ENCODE measurements at places on chromosomes 2 and 18.

GRCh38 chr2:236799391-236800026 is 229.9 kb downstream of the ACKR3 start:
- DNase-seq = no peak

DNA sequence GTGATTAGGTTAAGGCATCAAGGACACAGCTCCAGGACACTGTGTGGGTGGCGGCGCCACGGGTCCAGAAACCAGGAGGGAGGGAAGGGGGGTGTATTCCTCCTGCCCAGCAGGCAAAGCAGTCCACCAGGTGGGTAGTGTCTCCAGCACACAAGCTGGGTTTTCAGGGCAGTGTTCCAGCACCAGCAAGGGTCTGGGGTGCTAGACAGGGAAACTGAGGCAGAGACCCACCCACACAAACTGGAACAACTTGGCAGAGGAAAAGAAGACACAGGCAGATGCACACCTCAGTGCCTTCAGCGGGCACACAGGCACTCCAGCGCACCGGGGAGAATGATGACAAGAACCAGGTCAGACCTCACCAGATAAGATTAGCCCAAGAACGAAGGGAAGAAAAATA is 28.4 kb upstream of the GNAL start:
- no peak for DNase-seq

DNA sequence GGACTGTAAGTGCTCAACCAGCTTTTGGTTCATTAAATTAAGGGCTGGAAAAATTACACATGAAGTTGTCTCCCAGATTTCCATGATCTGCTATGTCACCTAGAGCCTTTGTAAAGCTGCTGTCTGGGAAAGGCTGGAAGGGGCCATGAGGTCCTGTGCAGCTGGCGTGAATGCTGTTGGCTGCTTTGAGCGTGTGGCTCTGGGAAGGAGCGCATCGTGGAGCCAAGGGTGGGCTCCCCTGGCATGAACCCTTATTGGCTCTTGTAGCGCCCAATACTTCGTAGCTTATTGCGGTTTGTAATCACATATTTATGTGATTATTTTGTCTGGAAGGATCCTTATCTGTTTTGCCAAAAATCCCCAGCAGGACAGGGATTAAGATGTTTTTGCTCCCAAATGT is 70.5 kb upstream of the LMAN1 start:
- no peak for DNase-seq

GRCh38 chr18:25813110-25813509 is 277.3 kb downstream of the SS18 start:
- DNase-seq = no peak

- DNase-seq = no peak
These were observed 192.8 kb downstream of the AGPS start for GRCh38 chr2:177585234-177585863.

GRCh38 chr2:229335877-229336346 is 64.8 kb upstream of the PID1 start:
- no peak for DNase-seq

- no peak for DNase-seq
These were observed 40.5 kb downstream of the REEP1 start for GRCh38 chr2:86296947-86297346.

DNA sequence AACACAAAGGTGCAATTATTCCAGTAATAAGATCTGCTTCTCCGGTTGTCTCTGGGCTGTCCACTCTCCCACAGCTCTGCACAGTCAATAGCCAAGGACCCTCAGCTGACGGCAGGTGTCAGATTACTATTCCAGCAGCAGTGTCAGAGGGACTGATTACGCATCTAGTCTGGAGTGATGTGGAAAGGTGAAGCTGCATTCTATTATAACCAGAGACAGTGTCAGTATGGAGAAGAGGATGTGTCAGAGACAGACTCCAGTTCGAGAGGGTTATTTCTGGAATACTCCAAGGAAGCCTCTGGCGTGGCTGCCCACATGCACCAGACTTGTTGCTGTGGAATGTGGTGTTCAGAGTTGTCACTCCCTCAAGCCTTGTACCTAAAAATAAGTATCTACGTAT is 163.6 kb upstream of the TMEM200C start:
- no peak for DNase-seq

DNA sequence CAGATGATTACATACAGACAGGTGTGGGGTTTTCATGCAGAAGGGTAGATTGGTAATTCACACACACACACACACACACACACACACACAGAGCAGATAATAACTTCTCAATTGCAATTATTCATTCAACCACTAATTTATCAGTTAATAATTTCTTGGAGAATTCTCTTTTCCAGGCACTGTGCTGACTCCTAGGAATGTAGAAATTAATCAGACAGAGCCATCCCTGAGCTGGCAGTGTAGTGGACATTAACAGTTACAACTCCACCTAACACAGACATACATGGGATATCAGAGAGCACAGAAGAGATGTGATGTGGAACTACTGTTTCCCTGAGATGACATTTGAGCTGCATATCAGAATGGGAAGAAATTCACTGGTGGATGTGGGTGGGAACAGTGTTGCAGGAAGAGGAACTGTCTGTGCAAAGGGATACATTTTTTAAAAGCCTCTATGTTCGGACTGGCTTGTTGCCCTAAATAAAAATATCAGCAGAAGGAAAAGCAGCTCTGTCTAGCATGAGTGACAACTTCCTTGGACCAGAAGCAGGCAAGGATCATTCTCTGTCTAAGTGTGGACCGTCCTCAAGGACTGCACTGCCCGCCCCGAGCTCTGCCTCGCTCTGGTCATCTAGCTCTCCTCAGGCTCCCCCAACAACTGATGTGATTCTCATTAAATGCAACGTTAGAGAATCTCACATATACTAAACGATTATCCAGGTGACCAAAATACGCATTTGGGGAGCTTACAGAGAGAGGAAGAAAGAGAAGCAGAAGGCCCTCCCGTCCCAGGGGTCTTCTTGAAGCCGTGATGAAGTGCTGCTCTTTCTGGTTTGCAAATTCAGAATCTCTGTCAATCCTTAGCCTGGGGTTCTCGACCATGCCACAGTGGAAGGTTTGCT is 173.4 kb upstream of the TRIB2 start:
- no peak for DNase-seq

GRCh38 chr2:106963156-106963555 is 77.2 kb upstream of the ST6GAL2 start:
- no peak for DNase-seq

DNA sequence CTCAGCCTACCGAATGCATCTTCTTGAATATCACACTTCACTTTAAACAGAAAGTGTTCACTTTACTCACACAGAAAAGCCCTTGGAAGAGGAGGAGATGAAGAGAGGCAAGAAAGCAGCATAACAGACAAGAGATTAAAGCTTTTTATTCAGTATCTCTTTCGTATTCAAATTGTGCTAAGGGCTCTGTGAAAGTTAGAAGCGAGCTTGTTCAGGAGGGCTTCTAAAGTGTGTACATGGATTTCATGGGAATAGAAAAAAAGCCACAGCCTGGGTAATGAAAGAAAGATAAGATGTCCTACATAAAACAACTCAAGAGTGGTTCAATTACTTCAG is 531.9 kb downstream of the TMEM182 start:
- DNase-seq = no peak

DNA sequence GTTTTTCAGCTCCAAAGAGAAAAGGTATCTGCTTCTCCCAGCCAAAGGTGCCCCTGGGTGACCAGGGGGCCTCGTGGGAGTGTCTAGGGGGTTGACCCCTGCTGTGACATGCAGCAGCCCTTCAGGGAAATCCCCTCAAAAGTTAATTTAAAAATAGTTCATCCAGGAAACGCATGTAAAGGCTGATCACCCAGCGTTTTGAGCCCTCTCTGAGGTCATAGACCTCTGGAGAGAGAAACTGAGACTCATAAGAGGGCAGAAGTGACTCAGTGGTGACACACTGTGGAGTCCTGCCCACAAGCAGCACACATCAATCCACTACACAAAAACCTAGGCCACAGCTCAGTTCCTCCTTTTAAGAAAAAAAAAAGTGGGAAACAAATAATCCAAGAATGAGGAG is 11.9 kb downstream of the GAL3ST2 start:
- no peak for DNase-seq

GRCh38 chr2:63058144-63058920 is 7.7 kb downstream of the OTX1 start:
- no peak for DNase-seq

GRCh38 chr2:135947483-135947882 is 37.9 kb downstream of the DARS1 start:
- no peak for DNase-seq

GRCh38 chr2:237996021-237996593 is 29.3 kb downstream of the UBE2F start:
- DNase-seq = no peak

- DNase-seq = no peak
These were observed 110.6 kb downstream of the ATL2 start for GRCh38 chr2:38266382-38267061.

GRCh38 chr2:125471963-125472362 is 1184.0 kb upstream of the GYPC start:
- no peak for DNase-seq

DNA sequence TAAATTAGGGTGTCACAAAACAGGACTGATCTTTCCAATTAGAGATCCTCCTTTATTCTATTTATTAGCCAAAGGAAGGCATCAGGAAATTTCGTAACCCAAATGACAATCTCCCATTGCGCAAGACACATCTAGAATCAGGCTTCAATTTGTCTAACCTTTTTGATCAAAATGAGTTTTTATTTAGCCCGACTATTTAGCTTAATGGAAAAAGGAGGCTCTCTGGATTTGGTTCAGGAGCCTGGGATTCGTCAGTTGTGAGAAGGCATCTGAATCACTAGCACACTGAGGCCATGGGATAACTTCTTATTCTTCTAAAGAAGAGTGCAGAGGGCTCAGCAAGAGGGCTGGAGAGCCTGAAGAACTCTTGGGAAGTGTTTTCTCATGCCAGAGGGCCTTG is 332.1 kb upstream of the ETAA1 start:
- no peak for DNase-seq

DNA sequence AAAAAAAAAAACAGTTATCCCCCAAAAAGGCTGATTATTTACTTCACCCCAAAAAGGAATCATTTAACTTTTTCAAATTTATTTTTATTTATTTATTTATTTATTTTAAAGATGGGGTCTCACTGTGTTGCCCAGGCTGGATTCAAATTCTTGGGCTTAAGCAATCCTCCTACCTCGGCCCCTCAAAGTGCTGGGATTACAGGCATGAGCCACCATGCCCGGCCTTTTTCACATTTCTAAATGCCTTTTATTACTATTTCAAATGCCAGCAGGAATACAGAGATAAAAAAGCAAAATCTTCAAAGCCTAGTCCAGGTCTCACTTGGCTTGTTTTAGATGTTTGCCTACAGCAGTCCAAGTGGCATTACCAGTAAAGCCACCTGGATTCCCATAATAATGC is 239.1 kb downstream of the ALPK2 start:
- no peak for DNase-seq

DNA sequence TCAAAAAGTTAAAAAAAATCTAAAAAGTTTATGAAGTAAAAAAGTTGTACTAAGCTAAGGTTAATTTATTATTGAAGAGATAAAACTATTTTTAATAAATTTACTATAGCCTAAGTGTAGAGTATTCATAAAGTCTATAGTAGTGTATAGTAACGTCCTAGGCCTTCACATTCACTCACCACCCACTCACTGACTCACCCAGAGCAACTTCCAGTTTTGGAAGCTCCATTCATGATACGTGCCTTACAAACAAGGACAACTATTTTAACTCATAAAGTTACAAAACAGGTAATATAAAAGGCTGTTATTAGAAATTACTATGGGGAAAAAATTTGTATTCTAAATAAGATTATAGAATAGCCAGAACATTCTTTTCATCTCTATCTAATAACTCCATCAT is 158.9 kb upstream of the FN1 start:
- no peak for DNase-seq

DNA sequence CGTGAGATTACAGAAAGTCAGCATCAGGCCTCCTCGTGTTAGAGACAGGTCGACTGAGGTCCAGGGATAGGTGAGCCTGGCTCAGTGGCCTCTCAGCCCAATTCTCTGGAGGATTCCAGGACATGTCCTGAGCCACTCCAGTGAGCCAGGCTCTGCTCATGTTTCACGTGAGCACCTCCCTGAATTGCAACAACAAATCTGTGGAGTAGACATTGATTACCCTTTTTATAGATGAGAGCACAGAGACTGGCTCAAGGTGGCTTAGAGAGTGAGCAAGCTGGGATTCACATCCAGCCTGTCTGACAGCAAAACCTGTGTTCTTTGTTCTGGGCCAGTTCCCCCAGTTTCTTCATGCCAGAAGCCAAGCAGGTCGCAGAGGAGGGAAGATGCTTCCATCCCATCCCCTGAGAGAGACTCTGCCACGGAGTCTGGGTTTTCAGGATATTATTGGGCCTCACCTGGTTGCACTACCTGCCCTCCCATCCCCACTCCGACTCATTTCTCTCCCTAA is 46.4 kb downstream of the HS1BP3 start:
- no peak for DNase-seq

DNA sequence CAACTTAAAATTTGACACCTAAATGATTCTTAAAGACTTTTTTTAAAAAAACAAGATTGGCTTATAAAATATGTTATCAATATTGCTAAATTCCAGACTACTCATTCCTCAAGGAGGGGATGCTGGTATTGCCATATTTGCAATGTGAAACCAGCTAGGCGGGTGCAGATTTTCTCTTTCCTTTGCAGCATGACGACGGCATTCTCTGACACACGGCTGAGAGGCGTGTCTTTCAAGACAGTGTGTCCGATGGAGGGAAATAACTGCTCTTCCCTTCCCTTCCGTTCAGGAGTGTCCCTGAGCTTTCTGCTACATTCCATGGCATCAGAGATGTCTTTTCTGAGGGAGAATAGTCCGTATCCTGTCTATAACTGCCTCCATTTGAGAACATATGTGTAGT is 38.2 kb upstream of the CNGA3 start:
- DNase-seq = no peak

GRCh38 chr18:67400502-67401117 is 115.9 kb downstream of the DSEL start:
- DNase-seq = no peak

DNA sequence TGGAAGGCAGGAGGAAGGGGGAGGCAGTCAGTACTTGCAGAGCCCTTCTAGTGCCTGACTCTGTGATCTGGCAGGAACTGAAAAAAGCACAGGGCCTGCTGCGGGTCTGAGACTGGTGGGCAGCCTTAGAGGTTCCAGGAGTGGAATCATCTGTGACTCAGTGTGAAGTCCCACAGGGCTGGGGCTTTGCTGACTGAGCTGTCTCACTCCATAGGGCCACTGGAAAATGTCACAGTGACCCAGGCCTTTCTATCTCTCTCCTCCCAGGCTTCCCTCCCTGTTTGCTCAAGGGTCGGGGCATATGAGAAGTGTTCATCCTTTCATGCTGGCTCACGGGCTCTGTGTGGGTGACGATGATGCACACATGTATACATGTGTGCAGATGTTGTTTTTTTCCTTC is 47.1 kb upstream of the ZFP36L2 start:
- no peak for DNase-seq

Data from NCI-H1930 (cell line).